ENCODE measurements at places on chromosomes 13 and 19.

DNA sequence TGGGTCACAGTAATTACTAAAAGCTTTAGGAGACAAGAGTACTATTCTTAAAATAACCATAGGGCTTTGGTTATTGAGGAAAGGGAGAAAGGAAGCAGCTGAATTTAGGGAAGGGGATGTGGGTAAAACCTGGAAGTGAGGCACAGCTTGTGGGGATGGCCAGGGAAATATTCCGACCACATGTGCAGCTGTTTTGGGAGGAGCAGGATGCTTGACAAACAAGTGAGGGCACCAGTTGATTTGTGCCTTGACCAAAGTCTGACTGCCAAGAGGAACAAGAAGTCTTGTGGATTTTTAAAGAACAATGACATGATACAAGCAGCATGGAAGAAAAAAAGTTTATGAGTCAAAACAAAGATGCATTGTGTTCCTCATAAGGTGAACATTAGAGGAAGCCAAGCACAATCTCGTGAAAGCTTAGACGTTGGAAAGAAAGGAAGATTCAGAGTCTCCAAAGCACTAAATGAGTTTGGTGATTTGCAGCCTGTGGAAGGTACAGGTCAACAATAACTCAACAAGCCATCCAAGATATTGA lies 108.5 kb upstream of the GPC6 start:
- DNase-seq = no peak

GRCh38 chr19:31271306-31271911 lies 77.8 kb downstream of the TSHZ3 start:
- DNase-seq = no peak

- DNase-seq = no peak
Observed at GRCh38 chr13:91564396-91564795, 166.0 kb downstream of the GPC5 start.

- no peak for DNase-seq
Observed at GRCh38 chr13:113839536-113840204, 24.2 kb downstream of the GAS6 start.

GRCh38 chr13:106628936-106629659 lies 61.2 kb upstream of the ARGLU1 start:
- DNase-seq = no peak

All from NB4 (cell line).